ENCODE measurements at places on chromosomes 5 and 9.

DNA sequence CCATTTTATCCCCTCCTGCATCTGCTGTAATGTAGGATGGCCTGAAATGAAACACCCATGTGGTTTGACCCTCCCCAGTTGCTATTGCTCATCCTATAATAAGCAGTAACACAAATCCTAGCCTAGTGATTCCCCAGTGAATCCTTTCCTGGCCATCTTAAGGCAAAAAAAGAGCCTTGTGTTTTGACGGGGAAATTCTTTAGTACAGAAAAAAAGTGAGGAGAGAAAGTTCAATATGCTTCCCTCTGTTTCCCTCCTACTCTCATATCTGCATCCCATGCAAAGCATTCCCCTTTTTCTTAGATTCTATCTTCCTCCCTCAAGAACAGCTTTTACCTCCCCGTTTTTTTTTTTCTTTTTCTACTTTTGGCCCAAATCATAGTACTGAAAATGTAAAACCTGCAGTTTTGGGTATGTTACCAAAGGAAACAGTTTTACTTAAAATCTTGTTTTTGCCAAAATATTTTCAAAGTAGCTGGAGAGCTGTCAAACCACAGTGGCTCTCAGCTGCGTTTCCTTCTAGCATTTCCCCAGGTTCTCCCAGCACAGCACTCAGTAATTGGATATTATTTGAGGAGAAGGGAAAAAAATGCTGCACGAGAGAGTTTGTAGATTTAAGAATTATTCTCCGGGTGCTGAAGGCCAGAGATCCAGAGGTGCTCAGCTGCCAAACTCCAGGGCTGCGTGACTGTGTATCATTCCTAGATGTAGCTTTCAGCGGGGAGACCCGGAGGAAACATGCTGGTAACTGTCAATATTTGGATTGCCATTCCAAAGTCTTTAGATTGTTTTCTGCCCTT is 321.4 kb downstream of the NPR3 start:
- peak; percentile 35 for DNase-seq

- DNase-seq: no peak
These were observed 140.8 kb downstream of the C9orf152 start for GRCh38 chr9:110066929-110067716.

DNA sequence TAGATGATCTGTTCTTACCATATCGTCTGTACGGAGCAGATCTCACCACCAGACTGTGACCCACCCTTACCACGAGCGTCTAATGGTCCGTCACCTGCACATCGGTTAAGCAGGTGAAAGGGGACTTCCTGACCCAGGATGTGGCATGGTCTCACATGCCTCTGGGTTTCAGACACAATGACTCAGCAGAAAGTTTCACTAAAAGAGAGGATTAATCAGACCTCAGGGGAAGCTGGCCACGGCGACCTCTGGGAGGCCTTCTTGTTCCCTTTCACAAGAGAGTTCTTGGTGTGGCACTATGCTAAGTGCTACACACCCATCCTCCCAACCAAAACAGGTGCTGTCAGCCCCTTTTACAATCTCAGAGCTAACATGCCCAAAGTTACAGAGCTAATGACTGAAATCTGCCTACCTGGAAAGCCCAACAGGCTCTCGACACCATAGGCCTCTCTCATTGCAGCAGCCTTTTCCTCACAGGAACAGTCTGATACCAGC is 41.6 kb downstream of the ADAMTS12 start:
- DNase-seq: peak; percentile 63

- no peak for DNase-seq
These were observed 121.4 kb upstream of the CACNA1B start for GRCh38 chr9:137756045-137756744.

DNA sequence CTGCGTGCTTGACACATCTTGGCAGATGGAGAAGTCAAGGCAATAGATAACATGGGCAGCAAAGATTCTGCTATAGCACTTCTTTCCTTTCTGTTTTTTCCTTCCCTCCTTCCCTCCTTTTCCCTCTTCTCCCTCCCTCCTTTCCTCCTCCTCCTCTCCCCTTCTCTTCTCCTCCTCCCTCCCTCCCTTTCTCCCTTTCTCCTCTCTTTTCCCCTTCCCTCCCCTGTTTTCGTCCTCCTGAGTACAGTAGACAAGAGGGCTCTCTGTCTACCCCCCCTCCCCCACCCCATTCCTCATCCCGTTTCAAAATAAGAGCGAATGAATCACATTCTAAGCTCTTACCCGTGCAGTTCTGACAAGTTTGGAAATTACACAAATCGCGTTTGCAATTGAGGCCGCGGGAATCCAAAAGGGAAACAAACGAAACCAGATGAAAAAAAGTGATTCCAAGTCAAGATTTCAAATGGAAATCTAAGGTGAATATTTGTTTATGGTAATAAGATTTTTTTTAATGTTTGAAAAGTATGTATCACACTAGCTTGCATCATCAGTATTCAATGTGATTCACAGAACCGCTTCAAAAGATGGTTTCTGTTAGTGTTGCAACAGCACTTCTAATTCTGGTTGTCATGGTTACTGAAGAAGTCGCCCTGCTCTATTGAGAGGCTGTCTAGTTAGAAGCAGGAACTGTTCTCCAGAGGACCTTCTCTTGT is 1.3 kb downstream of the NIM1K start:
- peak; percentile 91 for DNase-seq

GRCh38 chr5:29122306-29122705 is 2071.2 kb upstream of the CDH6 start:
- DNase-seq: no peak

DNA sequence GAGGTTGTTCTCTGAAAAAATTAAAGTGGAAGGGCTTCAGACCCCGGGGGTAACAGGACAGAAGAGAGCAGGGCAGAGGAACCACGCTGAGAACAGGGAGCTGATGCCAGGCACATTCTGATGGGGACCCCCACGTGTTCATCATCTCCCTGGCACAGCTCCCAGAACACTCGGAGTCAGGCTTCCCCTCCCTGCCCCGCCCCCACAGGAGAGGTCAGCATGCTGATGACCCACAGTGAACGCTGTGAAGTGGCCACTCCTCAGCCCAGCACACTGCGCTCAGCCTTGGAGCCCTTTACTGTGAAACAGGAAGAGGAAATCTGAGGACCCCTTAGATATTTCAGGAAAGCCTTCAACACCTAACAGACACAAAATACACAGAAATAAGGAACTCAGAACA is 16.4 kb downstream of the RETREG1 start:
- no peak for DNase-seq
